Skeletal muscle cell (primary cell): ENCODE measurements at places on chromosomes 12 and 14.

DNA sequence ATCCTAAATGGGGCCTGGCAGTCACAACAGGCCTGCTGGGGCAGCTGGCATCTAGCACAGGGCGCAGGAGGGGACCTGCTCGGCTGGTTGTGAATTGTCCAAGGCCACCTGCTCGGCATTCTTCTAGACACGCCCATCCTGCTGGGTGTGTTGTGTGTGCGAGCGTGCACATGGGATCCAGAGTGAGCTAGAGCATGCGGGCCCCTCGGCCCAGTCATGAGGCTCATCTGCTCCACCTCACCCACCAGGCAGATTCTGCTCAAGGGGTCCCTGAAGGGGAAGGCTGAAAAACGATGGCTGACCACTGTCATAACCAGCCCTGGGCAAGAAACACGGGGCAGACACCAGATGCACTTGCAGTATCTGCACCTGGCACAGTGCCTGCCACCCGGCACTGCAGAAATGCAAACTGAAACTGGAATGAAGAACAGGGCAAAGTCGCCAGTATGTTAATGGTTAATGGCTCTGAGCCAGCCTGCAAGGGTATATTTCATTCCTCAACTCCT is 31.8 kb downstream of the MAX start:
- DNase-seq, result no peak

DNA sequence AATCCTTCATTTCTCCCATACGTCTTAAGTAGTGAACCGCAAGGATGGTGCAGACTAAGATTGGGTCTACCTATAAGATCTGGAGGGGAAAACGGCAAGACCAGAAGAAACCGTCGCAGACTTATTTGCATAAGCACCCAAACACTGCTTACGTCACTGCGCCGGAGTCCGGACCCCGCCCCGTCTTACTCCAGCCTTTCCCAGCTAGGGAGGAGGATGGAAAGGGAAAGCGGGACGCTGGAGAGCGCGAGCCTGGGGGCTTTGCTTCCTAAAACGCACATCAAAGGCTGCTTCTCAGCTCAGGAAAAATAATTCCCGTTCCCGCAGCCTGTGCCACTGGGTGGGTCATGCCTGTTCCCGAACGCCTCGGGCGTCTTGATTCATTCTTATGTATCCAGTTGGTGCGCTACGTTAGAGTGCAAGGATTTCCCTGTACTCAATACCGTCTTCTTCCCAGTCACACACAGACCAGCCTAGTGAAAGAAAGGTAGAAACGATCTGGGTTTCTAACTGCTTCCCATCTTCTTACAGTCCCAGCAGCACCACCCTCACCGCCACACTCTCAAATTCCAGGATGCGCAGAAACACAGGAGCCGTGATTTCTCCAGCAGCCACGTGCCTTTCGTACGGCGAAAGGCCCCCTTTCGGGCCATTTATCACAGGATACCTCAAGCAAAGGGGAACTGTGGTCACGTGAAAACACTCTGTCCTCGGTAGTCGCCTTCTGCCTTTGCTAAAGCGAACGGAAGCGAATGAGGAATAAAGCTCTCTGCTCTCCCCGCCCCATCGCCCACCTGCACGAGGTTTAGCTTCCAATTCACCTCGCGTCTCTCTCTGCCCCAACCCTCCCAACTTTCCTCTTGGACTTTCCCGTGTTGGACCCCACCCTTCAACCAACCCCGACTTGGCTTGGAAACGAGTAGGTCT is 1.1 kb downstream of the SLC6A15 start:
- no peak for DNase-seq

GRCh38 chr14:91977884-91978283 is 30.4 kb upstream of the FBLN5 start:
- no peak for DNase-seq

DNA sequence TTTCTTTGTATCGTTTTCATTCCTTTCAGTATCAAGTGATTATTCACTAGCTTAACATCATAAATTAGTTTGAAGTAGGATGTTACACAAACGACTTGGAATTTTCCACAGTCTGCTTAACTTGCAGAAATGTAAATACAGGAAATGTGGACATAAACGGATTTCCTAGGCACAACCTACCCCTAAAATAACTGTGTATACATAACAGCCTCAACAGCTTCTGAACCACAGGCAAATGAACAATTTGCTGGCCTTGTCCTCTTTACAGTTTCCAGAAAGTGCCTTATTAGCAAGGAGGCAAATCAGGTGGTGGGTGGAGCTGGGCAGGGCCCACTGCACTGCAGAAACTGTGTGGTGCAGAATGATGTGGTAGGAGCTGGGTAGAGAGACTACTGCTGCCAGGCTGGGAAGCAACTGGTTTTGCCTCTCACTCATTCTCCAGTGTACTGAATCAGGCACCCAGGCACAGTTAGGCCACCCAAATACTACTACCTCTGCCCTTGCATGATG is 14.1 kb downstream of the DRAM1 start:
- peak; percentile 29 for DNase-seq

DNA sequence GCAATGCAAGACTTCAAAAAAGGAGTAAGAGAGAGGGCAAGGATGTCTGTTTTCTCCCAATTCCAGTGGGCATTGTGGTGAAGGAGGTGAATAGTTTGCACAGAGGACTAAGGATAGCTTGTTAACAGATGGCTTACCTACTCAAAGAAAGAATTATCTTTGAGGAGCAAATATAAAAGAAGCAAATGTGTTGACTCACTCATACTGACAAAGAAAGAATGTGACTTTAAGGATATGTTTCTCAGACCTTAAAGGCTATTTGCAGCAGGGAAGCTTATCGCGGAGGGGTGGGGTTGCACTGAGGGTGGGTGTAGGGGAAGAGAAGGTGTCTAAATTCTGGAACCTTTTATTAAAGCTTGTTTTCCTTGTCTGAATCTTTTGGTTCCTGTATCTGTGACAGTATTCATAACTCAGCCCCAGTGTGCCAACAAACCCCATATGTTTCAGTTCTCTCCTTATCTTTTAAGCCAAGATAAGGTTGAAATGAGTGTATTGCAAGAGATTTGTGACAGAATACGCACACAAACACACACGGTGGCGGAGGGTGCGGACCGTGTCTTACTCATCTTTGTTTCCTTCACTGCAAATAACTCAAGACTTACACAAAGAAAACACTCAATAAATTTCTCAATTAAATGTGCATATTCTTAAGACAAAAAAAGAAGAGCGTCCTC is 146.4 kb upstream of the ARID2 start:
- DNase-seq, result peak; percentile 10

GRCh38 chr12:113929312-113929989 is 36.7 kb downstream of the RBM19 start:
- DNase-seq, result no peak

GRCh38 chr12:92961949-92962348 is 32.9 kb upstream of the EEA1 start:
- no peak for DNase-seq
